ENCODE measurements at places on chromosomes 2 and 18.
A peak's percentile ranks its signal among the peaks of the same experiment; 100 is the strongest.

DNA sequence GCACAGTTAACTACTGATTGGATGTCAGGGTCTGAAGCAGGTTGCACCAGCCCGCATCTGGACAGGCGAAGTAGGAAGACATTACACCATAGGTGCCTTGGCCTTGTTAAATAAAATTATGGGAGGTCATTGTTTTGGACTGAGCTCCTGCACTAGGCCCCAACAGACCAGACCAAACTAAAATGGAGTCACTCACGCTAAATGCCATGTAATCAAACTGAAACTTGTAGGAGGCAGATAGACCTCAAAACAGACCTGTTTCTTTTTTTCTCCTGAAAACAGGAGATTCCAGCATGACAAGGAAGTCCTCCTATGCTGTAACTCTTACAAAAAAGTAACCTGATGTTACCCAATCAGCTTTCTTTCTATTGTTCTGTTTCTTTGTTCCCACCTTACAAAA lies 15.5 kb upstream of the NFU1 start:
- DNase-seq: no peak

DNA sequence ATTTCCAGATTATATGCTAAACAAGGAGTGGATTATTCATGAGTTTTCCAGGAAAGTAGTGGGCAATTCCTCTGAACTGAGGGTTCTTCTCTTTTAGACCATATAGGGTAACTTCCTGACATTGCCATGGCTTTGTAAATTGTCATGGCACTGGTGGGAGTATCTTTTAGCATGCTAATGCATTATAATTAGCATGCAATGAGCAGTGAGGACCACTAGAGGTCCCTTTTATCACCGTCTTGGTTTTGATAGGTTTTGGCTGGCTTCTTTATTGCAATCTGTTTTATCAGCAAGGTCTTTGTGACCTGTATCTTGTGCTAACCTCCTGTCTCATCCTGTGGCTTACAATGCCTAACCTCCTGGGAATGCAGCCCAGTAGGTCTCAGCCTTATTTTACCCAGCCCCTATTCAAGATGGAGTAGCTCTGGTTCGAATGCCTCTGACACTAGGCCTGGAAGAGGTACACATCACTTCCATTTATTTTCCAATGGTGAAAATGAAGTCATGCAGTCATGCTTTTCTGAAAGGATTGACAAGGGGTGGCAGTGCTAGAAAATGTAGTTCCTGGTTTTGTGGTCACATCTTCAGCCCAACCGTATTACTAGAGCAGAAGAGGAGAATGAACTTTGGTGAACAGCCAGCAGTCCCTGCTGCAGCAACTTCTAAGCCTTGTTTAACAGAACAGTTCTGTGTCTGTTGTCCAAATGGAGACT lies 26.6 kb upstream of the ITGA4 start:
- DNase-seq: no peak

DNA sequence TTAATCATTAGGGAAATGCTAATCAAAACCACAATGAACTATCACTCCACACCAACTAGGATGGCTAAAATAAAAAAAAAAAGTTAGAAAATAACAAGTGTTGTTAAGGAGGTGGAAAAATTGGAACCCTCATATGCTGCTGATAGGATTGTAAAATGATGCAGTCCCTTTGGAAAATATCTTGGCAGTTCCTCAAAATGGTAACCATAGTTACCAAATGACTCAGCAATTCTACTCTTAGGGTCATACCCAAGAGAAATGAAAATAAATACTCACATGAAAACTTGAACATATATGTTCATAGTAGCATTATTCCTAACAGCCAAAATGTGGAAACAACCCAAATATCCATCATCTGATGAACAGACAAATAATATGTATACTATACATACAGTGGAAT lies 15.7 kb upstream of the ACVR2A start:
- DNase-seq: no peak

DNA sequence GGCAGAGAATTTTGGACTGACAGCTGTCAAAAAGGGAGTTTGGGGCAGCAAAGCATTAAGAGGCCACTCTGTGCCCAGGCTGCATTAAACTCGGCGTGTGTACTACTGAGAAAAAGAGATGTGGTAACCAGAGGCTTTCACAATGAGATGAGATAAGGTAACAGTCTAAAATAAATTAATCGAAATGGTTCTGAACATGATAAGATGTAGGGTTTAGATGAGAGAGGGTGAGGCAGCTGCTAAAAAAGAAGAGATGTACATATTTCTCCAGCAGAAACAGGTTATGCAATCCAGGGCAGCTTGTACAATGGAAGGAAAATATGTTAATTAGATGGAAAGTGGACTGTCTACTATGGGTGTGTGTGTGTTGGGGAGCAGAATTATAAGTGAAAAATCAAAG lies 39.2 kb upstream of the ACTR3 start:
- DNase-seq: no peak

- no peak for DNase-seq
These were observed 26.0 kb upstream of the GALNT5 start for GRCh38 chr2:157231476-157231875.

DNA sequence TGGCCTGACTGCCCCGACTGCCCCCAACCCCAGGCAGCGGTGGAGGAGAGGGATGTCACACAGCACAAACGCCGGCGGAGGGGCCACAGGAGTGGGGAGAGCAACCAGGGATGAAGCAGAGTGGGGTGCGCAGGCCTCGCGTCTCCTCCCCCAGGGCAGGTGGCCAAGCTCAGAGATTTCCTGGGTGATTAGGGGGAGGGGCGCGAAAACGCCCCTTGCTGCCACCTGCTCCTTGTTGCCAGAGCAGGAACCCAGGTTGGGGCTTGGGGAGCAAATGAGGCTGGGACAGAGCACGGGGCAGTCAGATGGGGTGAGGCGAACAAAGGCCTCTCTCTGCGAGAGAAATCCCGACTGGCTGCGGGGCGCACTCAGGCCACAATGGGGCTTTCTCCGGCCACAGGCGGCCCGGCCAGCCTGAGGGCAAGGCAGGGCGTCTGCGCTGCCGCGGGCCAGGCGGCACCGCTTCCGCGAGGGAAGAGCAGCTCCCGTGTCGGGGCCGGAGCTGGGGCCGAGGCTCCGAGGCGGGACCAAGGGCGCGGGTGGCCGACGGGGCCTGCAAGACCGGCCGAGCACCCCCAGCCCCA lies 11.5 kb downstream of the TEX44 start:
- DNase-seq: peak; percentile 75

- peak; percentile 79 for DNase-seq
These were observed 211.8 kb downstream of the SLC8A1 start for GRCh38 chr2:40240070-40240469.

GRCh38 chr2:88201811-88202169 lies 31.6 kb downstream of the THNSL2 start:
- no peak for DNase-seq

- DNase-seq: no peak
These were observed 271.3 kb downstream of the CYRIA start for GRCh38 chr2:16394072-16394985.

DNA sequence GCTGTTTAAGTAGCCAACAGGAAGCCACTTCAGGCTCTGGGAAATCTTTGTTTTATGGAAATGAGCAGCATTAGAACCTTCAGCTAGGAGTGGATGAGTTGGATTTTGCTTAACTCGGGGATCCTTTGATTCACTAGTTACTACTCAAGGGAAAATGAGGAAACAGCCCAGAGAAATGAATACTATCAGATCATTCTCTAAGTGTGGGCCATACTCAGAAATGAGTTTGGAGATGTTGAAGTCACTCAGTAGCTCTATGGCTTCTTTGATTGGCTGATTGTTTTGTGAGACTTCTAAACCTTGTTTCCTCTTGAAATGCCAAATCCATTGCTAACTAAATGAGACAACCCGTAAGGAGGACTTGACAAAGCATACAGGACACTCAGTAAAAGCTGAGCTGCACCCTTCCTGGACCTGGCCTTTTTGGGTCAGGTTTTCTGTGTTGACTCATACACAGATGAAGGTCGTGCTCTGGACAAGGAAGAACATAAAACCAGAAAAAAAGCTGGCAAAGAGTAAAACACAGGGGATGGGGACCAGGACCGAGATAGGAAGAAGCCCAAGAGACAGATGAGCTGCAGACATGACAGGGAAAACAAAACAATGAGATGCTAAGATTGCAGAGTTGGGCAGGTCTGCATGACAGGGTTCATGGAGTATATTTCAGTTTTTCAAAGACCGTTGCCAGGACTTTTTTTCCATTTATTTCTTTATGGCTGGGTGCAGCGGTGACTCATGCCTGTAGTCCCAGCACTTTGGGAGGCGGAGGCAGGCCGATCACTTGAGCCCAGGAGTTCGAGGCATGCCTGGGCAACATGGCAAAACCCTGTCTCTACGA lies 41.6 kb downstream of the INO80C start:
- DNase-seq: no peak

DNA sequence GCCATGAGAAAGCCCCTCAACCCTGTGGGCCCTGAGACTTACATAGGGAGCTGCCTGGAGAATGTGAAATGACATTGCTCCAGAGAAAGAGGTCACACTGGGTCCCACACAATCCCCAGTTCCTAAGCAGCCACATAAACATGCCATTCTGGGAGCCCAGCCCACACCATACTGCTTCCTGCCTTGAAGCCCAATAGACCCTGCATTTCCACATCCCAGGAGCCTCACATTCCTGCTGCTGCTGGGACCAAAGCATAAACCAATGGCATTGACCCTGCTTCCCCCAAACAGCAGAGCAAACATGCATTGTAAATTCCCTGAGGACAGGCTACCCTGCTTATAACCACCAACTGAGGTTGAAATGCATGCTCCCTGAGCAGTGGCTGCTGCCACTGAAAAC lies 1117.6 kb upstream of the SLC39A10 start:
- no peak for DNase-seq

DNA sequence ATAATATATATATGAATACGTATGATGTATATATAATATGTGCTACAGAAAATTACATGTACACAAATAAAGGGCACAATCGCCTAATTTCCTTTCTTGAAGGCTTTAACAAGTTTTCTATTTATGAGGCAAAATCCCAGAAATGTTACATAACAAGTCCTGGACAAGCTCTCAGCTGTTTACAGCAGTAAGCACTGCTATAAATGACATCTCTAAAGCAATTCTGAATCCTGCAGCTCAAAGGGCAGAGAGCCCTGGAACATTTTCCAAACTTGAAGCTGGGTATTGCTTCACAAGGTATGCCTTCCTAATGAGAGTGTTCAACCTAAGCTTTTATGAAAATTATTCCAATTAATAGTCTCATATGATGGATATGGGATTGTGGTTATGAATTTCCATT lies 222.3 kb upstream of the GCFC2 start:
- no peak for DNase-seq

DNA sequence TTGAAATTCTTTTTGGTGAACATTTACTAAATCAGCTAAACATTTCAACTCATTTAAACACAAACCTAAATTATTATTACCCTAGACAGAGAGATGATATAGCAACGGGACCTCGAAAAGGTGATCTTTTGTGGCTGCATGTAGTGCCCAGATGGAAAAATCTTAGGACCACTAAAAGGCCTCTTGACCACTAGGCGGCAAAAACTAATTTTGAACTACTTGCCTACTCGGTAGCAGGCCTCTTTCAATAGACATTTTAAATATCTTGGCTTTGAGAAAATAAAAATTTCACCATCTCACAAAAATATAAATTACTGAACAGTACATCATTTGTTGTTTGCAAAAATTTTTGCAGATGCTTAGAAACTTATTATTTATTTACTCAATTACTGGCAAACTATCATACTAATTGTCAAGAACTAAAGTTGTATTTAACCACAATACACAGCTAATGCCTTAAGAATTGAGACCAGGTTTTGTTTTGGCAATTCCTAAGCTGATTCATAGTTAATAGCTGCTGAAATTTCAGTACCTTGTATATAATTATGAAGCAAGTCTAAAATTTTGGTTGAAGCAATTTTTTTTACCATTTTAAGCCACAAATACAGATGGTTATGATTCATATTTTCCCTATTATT lies 9.4 kb downstream of the COL3A1 start:
- DNase-seq: no peak

- DNase-seq: no peak
These were observed 57.6 kb upstream of the ZNF519 start for GRCh38 chr18:14189858-14190257.

DNA sequence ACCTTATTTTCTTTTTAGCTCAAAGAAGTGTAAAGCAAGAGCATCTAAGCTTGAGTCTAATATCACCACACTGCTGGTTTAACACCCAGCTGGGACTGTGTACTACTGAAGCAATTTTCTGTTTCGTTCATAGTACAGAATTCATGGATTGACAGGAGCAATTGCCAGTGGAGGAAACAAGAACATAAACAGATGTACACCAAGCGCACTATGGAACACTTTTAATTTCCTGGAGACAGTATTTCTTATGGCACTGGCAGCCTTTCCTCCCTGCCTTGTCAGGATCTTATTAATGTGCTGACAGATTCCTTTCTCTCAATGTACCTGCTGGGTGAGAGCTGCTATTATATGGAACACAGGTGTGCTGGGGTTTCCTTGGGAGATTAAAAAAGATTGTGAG lies 4.2 kb upstream of the LANCL1 start:
- DNase-seq: no peak

DNA sequence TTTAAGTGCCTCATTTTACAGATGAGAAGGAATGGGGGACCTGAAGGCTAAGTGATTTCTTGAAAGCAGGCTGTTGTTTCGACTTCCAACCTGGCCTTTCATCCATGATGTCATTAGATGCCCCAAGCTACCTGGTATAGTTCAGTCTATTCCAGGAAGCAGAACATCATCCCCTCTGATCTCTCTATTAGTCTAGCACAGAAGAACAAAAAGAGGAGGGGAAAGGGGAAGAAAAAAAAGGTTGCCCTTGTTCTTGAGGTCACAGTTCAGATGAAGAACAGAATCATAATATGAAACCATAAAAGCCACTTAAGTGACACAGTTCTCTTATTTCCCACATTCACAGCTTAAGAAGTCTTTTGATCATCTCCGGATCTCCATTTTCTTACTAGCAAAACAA lies 386.2 kb upstream of the HNRNPA3 start:
- no peak for DNase-seq

DNA sequence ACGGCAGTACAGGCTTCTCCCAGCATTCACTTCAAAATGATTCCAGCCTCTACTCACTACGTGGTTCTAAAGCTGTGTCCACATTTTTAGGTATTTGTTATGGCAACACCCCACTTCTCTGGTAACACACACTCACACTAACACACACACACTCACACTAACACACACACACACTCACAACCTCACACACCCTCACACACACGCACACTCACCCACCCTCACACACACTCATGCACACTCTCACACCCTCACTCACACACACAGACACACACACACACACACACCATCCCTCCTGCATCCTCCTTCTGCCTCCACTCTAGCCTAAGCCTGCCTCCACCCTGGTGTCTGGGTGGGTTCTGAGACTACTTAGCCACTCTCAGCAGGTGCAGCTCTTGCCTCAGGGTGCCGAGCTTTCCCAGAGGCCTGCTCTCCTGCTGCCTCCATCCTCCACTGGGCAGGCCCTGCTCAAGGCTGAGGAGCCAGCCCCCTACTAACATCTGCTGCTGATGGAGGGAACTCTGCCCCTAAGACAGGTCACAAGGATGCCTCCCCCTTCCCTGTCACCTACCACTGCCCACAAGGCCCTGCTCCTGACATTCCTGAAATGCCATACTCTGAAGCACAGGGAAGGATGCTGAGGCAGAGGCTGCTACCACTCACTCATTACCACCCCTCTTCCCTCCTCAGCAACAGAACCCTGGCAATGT lies 63.9 kb downstream of the NCAPH start:
- no peak for DNase-seq

Measured in uterus (tissue), 4 donors.